Fibroblast of the conjunctiva (primary cell): ENCODE measurements at places on chromosomes 3 and 15.

DNA sequence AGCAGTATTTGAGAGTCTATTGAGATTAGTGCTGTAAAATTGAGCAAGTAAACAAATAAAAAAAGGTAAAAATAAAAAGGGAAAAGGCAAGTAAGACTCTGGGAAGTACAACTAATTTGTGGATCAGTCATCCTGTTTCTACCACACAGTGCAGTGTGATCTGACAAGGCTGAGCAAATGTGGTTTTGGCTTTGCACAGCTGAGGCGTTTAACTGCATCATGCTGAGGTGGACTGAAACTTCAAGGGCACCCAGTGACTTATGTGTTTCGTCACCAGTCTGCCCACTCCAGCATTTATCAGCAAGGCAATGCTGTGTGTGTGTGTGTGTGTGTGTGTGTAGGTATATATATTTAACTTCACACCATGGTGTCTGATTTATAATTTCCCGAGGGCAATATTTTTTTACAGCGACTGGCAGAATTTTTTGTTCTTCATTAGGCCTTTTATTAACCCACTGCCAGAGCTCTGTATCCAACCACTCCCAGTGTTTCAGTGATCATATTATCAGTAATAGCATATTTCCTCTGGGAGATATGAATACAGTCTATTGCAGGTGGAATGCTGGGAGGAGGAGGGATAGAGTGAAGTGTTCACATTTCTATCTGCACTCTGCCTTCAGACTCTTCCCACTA lies 131.5 kb upstream of the SATB1 start:
- no peak for DNase-seq

- no peak for DNase-seq
These were observed 102.3 kb downstream of the MYRIP start for GRCh38 chr3:39911465-39912309.

DNA sequence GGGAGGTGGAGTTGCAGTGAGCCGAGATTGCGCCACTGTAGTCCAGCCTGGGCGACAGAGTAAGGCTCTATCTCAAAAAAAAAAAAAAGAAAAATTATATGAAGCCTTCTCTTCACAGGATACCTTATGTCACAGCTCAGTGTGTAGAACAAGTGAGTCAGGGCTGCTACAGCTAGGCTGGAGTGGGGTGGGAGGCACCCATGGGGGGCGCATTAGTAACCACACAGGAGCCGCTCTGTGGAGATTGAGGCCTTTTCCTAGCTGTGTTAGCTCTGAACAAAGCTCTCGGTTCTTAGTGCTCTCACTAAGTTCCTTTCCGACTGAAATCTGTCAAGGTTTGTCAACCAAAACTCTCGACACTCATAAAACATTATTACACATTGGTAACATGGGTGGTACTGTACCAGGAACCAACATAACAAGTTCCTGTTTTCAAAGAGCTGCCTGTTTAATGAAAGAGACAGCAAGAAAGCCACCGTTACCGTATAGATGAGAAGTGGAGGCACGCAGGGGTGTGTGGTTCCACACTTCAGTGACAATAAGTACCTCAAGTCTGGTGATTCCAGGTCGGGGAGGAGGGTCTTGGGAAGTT lies 4.5 kb downstream of the LRRC31 start:
- DNase-seq = no peak

GRCh38 chr3:32421991-32422859 lies 30.6 kb downstream of the CMTM7 start:
- peak; percentile 80 for DNase-seq

DNA sequence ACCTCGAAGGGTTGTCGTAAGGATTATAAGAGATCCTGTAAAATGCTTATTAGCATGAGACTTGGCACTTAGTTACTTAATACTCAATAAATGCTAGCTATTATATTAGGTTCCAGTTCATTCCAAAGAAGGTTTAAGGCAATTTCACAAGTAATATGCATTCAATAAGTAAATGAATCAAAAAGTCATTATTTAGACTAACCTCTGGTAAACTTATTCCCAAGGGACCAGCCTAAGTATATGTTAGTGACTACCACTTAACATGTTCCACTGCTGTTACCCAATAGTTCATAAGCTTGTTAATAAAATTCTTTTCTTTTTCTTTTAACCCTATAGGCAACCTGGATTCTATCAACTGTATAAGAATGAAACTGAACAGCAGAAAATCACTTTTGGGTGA lies 5.1 kb downstream of the PDCD10 start:
- no peak for DNase-seq

- DNase-seq = no peak
These were observed 235.6 kb downstream of the EDEM1 start for GRCh38 chr3:5423076-5423475.

GRCh38 chr3:69842789-69843188 lies 103.5 kb downstream of the MITF start:
- DNase-seq = no peak

DNA sequence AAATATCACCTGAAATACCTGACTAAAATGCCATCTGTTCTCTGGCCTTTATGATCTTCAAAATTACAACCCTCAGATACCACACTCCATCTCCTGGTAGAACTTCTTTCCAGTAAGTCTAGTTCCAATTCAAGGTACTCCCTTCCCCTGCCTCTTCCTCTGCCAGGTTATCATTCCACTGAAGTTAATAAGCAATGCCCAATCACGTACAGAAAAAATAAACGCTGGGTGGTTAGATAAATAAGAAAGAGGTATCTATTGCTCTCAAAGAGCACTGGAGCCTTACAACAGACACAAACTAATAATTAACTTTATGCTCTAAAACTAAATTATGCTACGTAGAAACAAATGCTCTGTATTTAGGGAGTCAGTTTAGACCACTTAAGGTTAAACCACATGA lies 112.5 kb downstream of the MYO9A start:
- no peak for DNase-seq

- DNase-seq = no peak
These were observed 48.3 kb downstream of the SERPINI1 start for GRCh38 chr3:167783781-167784180.

- no peak for DNase-seq
These were observed 54.3 kb upstream of the SNRPA1 start for GRCh38 chr15:101349047-101349951.

- DNase-seq = no peak
These were observed 60.5 kb downstream of the RAB7A start for GRCh38 chr3:128786434-128787020.

GRCh38 chr3:10928961-10929471 lies 63.5 kb upstream of the SLC6A1 start:
- no peak for DNase-seq

DNA sequence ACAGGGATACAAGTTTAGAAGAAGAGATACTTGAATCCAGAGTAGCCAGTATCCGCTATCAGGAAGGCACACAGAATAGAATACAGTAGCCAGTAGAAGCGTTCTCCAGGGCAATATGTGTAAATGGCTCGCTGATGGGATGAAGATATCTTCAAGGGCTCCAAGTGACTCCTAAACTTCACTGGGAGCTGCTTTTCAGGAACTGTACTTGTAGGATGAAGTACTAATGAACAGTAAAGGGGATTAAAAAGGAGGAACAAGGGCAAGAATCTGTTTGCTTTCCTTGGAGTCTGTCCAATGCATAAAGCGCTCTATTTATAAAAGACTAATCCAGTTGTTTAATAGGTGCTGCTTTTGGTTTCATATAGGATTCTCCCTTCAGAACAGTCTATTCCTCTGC lies 78.4 kb downstream of the THRB start:
- no peak for DNase-seq

DNA sequence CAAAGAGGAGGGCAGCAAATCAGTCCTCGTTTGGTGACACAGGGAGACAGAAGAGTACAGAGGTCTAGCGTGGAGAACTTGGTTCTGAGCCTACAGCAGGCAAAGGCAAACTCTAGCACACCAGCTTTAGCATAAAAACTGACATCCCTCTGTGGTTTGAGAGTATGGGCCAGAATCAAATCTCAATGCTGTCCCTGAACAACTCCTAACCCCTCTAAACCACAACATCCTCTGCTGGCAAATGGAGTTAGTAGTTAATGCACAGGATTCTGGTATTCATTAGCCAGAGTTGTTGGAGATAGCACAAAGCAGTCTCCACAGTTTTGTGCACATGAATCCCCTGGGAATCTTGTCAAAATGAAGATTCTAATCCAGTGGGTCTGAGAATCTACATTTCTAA lies 315.8 kb downstream of the NTRK3 start:
- DNase-seq = no peak

- no peak for DNase-seq
These were observed 16.0 kb upstream of the MEGF11 start for GRCh38 chr15:66269326-66270090.

DNA sequence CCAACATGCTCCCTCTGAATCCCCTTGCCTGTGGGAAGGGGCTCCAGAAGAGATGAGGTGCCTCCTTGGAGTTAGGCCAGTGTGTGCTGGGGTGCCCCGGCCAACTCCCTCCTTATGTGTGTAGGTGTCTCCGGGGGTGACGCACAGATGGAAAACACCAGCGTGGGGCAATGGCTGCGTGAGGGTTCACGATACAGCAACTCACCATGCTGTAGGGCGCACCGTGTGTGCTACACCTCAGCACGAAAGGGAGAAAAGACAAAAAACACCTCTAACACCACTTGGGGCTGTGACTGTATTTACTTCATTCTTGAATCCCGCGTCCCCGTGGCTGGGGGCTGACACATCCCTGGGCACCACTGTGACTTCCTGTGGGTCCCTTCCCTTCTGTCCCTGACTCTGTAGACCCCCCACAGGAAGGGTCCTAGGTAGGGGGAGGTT lies 1.6 kb upstream of the CALML4 start:
- DNase-seq = no peak

GRCh38 chr3:9878700-9879099 lies 1.4 kb downstream of the CIDEC start:
- DNase-seq = peak; percentile 68

GRCh38 chr3:177284383-177284881 lies 87.2 kb upstream of the TBL1XR1 start:
- DNase-seq = peak; percentile 84

- no peak for DNase-seq
These were observed 15.2 kb downstream of the ALS2CL start for GRCh38 chr3:46678280-46678679.

GRCh38 chr15:78906316-78906620 lies 33.6 kb downstream of the MORF4L1 start:
- peak; percentile 28 for DNase-seq

DNA sequence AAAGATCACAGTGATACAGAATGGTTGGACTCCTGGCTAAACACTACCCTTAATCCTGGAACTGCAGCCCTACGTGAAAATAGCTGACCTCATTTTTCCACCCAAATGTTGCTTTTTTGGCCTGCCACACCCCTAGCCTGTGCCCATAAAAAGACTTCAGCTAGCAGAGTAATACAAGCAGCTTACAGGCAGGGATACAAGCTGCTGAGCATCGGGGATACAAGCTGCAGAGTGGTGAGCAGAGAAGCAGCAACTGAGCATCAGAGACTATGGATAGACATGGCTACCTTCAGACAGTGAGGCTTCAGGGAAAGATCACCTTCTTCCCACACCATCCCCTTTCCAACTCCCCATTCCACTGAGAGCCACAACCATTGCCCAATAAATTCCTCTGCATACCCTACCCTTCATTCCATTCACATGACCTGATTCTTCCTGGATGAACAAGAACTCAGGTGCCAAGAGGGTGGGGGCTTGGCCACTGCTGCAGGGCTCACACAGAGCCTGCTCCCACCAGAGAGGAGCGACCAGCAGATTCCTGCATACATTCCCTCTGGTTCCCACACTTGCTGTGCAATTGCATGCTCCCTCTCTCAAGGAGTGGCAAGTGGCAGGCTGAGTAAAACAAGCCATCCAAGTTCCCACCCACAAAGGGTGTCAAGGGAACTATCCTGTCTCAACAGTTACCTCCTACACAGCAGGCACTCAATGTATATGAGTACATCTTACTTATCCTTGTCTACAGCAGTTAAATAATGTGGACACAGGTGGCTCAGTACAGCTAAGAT lies 217.5 kb downstream of the ALCAM start:
- no peak for DNase-seq

DNA sequence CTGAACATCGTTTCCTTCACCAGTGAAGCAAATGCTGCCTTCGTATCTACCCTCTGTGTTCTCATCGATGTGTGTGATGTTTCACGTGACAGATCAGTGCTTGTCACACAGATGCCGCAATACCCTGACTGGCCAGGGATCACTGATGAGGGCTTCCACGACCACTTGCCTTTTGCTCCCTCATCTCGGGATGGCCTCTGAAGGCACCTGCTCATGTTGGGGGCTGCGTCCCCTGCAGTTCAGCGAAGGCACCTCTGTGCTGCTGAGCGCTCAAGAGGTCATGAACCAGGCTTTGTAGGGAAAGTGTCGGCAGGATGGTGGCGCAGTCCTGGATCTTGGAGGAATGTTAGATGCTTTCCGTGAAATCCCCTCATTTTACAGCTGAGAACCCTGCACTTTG lies 79.2 kb upstream of the KLF13 start:
- DNase-seq = no peak

GRCh38 chr3:177885063-177885462 lies 651.2 kb upstream of the KCNMB2 start:
- no peak for DNase-seq

GRCh38 chr3:54426381-54426780 lies 304.0 kb downstream of the CACNA2D3 start:
- DNase-seq = no peak

DNA sequence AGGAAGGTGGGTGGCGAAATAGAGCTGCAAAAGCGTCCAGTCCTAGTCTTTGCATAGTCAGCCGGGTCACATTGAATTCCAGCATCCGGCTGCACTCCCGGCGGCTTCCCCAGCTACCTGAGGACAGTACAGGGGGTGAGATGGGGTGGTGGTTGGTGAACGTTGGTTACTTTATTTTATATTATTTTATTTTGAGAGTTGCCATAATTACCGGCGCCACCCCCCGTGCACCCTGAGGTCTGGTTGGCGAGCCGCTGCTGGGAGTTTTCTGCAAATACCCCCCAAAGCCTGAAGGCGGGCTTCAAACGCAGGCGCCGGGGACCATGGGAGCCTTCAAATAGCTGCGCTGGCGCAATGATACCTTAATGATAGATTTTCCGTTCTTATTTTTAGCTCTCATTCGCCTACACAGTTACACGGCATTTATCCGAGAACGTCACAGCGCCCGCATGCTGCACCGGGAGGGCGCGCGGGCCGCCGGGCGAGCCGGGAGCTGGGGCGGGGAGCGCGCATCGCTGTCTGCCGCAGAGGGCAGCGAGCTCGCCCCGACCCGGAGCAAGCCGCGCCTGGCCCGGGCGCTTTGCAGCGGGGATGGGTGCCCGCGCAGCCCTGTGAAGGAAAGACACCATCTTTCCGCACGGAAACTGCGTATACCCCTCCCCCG lies 756 bp upstream of the RASGRF1 start:
- no peak for DNase-seq
